ENCODE measurements at places on chromosomes 1 and 21. TPM values are rescaled to one million over a fixed set of nuclear protein-coding genes. Genes with fewer than 3 reads are reported as not detected.

Gene COL8A2
- total RNA-seq: 0.41 TPM

Gene IQCC
- total RNA-seq: 1.1 TPM

Gene PDZK1IP1
- total RNA-seq: 0.25 TPM

- DNase-seq: no peak
- peaks cover 4% of the 10 kb centered on the region for H3K4me1 ChIP-seq
- H3K36me3 ChIP-seq: peaks cover 59% of the 10 kb centered on the region
- H3K27ac ChIP-seq: no peak overlapping the region
Observed at GRCh38 chr1:150683914-150684313, 13.0 kb downstream of the GOLPH3L start.

DNA sequence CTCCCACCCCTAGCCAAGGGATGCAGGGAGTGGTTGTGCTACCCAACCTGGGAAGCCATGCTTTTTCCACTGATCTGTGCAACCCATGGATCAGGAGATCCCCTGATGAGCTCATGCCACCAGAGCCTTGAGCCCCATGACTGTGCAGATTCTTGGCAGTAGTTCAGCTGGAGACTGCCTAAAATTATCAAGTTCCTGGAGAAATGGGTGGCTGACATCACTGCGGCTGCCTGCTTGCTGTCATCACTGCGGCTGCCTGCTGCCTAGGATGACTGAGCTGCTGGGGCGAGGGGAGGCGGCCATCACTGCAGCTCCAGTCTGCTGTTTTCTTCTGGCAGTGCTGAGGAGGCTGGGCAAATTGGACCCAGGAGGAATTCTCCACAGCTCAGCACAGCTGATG, 159.2 kb downstream of the AGBL4 start:
- H3K4me3 ChIP-seq: no peak overlapping the region
- H3K27me3 ChIP-seq: no peaks in the 10 kb centered on the region
- H3K36me3 ChIP-seq: no peaks in the 10 kb centered on the region
- H3K27ac ChIP-seq: no peak overlapping the region
- DNase-seq: no peak

- H3K4me1 ChIP-seq: peaks cover 71% of the 10 kb centered on the region
- H3K36me3 ChIP-seq: no peaks in the 10 kb centered on the region
- no peaks in the 10 kb centered on the region for H3K27me3 ChIP-seq
- H3K4me3 ChIP-seq: peak overlapping the region; percentile 37
- H3K27ac ChIP-seq: peak overlapping the region; percentile 90
Observed at GRCh38 chr1:54287801-54288211, 87.8 kb downstream of the MRPL37 start.

GRCh38 chr1:245475126-245475525, 320.3 kb downstream of the KIF26B start:
- H3K36me3 ChIP-seq: no peaks in the 10 kb centered on the region
- H3K27me3 ChIP-seq: no peaks in the 10 kb centered on the region
- no peak overlapping the region for H3K27ac ChIP-seq
- no peaks in the 10 kb centered on the region for H3K4me1 ChIP-seq
- DNase-seq: no peak

GRCh38 chr1:46173361-46173856, 1.5 kb upstream of the TSPAN1 start:
- H3K27me3 ChIP-seq: no peaks in the 10 kb centered on the region
- H3K36me3 ChIP-seq: no peaks in the 10 kb centered on the region
- H3K27ac ChIP-seq: peak overlapping the region; percentile 47
- no peak for DNase-seq
- no peak overlapping the region for H3K4me3 ChIP-seq

GRCh38 chr1:229479660-229480399, 28.3 kb downstream of the NUP133 start:
- no peaks in the 10 kb centered on the region for H3K27me3 ChIP-seq
- peaks cover 95% of the 10 kb centered on the region for H3K36me3 ChIP-seq
- no peak overlapping the region for H3K4me3 ChIP-seq
- H3K27ac ChIP-seq: no peak overlapping the region
- DNase-seq: no peak

GRCh38 chr1:243500512-243500911, 244.7 kb downstream of the SDCCAG8 start:
- H3K36me3 ChIP-seq: no peaks in the 10 kb centered on the region
- H3K27ac ChIP-seq: no peak overlapping the region
- H3K4me1 ChIP-seq: peaks cover 9% of the 10 kb centered on the region
- DNase-seq: no peak
- H3K27me3 ChIP-seq: no peaks in the 10 kb centered on the region

DNA sequence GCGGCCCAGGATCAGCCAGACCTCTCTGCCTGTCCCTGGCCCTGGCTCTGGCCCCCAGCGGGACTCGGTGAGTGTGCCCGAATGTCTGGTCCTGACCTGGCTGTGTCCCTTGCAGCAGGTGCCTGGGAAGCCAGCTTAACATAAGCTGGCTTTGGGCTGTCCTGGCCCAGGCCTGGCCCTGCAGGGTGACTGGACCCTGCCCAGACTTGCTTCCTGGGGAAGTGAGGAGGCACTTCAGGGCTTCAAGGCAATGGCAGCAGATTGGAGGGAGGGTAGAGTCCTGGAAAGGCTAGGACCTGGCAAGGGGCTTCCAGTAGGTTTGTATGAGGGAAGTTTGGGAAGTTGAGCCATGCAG, 16.4 kb downstream of the RPS6KA1 start:
- no peaks in the 10 kb centered on the region for H3K36me3 ChIP-seq
- no peaks in the 10 kb centered on the region for H3K27me3 ChIP-seq
- DNase-seq: no peak
- H3K4me1 ChIP-seq: no peaks in the 10 kb centered on the region

- no peak for DNase-seq
- no peaks in the 10 kb centered on the region for H3K4me1 ChIP-seq
- no peaks in the 10 kb centered on the region for H3K27me3 ChIP-seq
Observed at GRCh38 chr1:157985473-157985872, 8.0 kb upstream of the KIRREL1 start.

DNA sequence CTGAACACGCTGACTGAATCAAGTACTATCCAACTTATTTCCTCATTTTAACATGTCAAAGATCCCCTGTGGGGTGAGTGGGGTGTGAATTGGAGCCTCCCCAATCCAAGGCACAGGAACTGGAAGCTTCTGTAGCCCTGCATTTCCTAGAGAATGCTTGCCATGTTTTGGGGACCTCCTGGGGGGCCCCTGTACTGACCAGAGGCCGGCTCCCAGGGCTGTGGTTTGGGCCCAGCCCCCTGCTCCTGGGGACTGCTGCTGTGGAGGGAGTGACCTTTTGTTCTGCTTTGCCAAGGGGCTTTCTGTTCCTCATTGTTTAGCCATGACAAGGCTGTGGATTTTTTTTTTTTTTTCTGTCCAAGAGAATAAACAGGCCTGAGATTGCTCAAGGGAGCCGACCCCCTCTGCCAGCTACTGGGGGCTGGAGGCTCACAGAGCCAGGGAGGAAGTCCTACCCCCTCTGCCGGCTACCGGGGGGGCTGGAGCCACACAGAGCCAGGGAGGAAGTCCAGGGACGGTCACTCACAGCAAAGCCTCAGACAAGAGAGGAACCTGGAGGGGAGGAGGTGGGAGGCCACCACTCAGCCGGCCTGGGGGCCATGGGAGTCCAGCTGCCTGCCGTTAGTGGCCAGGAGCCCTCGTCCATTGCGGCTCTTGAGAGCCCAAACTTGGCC, 17.4 kb downstream of the TNFRSF1B start:
- H3K36me3 ChIP-seq: no peaks in the 10 kb centered on the region
- no peaks in the 10 kb centered on the region for H3K27me3 ChIP-seq
- H3K4me3 ChIP-seq: peak overlapping the region; percentile 33
- DNase-seq: peak; percentile 88
- peaks cover 19% of the 10 kb centered on the region for H3K4me1 ChIP-seq

DNA sequence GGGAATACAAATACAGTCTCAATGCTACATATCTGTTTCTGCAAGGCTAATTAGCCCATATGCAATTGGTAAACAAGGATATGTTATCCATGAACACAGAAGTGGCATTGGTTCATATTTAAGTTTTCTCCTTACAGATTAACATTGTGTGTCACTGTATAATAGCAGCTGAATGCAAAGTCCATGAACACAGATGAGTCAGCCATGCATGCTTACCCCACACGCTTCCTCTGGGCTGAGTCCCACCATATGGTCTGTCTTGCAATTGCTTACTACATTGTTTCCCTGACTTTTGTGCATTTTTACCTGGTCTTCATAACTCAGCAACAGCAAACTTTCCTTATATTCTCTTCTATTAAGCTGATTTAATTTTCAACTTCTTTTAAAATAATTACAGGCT, 41.5 kb upstream of the TSNAX start:
- no peak for DNase-seq
- no peaks in the 10 kb centered on the region for H3K4me1 ChIP-seq
- H3K4me3 ChIP-seq: no peak overlapping the region

GRCh38 chr1:166026143-166026542, 140.7 kb downstream of the FAM78B start:
- no peak for DNase-seq
- no peaks in the 10 kb centered on the region for H3K36me3 ChIP-seq
- no peak overlapping the region for H3K27ac ChIP-seq
- no peak overlapping the region for H3K4me3 ChIP-seq
- no peaks in the 10 kb centered on the region for H3K27me3 ChIP-seq

DNA sequence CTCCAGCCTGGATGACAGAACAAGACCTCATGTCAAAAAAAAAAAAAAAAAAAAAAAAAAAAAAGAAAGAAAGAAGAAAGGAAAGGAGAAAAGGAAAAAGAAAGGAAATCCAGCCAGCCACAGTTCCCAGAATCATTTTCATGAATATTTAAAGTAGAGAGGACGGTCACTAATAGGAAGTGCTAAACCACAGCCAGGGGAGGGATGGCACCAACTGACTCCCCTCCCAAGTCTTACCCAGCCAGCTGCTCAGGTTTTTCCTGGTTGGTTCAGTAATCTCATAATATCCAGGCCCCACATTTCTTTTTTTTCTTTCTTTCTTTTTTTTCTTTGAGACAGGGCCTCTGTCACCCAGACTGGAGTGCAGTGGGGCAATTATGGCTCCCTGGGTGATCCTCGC, 63.9 kb upstream of the AK4 start:
- no peak overlapping the region for H3K27ac ChIP-seq
- no peaks in the 10 kb centered on the region for H3K4me1 ChIP-seq
- H3K4me3 ChIP-seq: no peak overlapping the region
- no peaks in the 10 kb centered on the region for H3K36me3 ChIP-seq
- DNase-seq: no peak

DNA sequence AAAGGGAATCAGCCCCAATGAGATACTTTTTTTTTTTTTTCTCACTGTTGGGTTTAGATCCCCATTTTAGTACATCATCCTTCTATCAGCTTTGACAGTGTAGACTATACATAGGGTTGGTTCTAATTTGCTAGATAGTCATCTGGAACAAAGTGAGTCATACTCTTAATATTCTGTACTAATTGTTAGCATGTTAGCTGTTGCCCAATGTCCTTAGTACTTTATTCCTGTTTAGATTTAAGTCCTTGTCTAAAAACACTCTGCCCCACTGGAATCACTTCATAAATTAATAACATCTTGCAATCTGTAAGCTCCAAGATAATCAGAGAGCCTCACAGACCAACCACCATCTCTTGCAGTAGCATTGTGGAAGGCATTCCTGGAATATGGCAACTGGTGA, 209.8 kb upstream of the KIAA0040 start:
- no peak for DNase-seq
- H3K27ac ChIP-seq: no peak overlapping the region
- no peaks in the 10 kb centered on the region for H3K36me3 ChIP-seq
- H3K4me1 ChIP-seq: no peaks in the 10 kb centered on the region
- H3K27me3 ChIP-seq: no peaks in the 10 kb centered on the region

All from psoas muscle (tissue), 8 donors.